Smooth muscle cell of the pulmonary artery (primary cell): ENCODE measurements at places on chromosomes 13 and 19. TPM values are rescaled to one million over a fixed set of nuclear protein-coding genes. Genes with fewer than 3 reads are reported as not detected.

Gene SH2D3A
- not detected in 2 replicates for total RNA-seq

Gene ZNF534
- total RNA-seq = 0.07 and 0.23 TPM in 2 replicates

Gene UGGT2
- total RNA-seq = 110 and 111 TPM in 2 replicates

Gene OR4F17
- not detected in 2 replicates for total RNA-seq

Gene SCAMP4
- 64.1 and 66.8 TPM in 2 replicates for total RNA-seq

Gene ZNF444
- total RNA-seq = 18.3 and 19.0 TPM in 2 replicates

Gene NAXD
- 25.7 and 26.1 TPM in 2 replicates for total RNA-seq

Gene C1QTNF9B
- total RNA-seq = not detected in 2 replicates

Gene OR7E24
- not detected in 2 replicates for total RNA-seq

Gene FFAR1
- total RNA-seq = not detected in 2 replicates

Gene MRI1
- total RNA-seq = 35.8 and 38.9 TPM in 2 replicates

Gene KLK14
- total RNA-seq = not detected in 2 replicates

Gene DIRAS1
- 2.3 TPM in 2 replicates for total RNA-seq

Gene FOXA3
- not detected in 2 replicates for total RNA-seq

Gene FOXO1
- total RNA-seq = 3.8 and 5.5 TPM in 2 replicates

Gene ATXN8OS
- total RNA-seq = not detected in 2 replicates

Gene CLEC11A
- 69.0 and 84.0 TPM in 2 replicates for total RNA-seq

Gene CGB8
- not detected in 2 replicates for total RNA-seq

Gene SBSN
- 4.5 and 6.7 TPM in 2 replicates for total RNA-seq

Gene TNFSF9
- total RNA-seq = 0.26 and 0.99 TPM in 2 replicates

Gene FCGBP
- total RNA-seq = 4.0 and 4.8 TPM in 2 replicates

Gene PLIN3
- total RNA-seq = 166 and 313 TPM in 2 replicates

Gene SPACA4
- total RNA-seq = not detected in 2 replicates

Gene ZNF565
- total RNA-seq = 7.5 and 8.0 TPM in 2 replicates

Gene FUT1
- 0.13 TPM in 2 replicates for total RNA-seq

Gene GRK1
- total RNA-seq = 0.03 TPM in 1 of 2 replicates, not detected in the other

Gene HIPK4
- total RNA-seq = 0.13 and 0.17 TPM in 2 replicates

Gene TTYH1
- total RNA-seq = not detected in 2 replicates

Gene FBXO27
- total RNA-seq = 2.9 and 5.4 TPM in 2 replicates

Gene PTGER1
- 4.4 and 7.9 TPM in 2 replicates for total RNA-seq
